ENCODE measurements at places on chromosomes 5 and 9.

DNA sequence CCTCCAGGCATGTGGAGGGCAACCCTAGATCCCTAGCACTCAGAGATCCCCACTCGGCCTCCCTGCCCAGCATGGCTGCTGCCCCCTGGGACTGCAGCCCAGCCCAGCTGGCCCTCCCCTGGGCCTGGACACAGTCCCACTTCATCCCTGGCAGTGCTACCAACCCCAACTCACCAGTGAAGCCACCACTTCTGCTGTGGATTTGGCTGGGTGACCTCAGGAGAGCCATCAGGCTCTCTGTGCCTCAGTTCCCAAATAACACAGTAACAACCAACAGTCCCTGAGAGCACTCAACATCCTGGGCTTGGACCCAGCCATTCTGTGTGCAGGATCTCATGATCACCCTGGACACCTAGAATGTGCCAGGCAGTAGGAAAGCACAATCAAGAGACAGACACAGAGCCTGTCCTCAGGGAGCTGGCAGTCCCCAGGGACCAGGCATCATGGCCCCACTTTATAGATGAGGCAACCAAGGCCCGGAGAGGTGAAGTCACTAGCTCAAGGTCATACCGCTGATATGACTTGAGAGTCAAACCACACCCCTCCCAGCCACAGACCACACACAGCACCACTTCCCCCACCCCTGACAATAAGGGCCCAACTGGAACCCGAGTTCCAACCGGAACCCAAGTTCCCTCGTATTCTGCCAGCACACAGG is 4.7 kb upstream of the PSMB7 start:
- DNase-seq: no peak

DNA sequence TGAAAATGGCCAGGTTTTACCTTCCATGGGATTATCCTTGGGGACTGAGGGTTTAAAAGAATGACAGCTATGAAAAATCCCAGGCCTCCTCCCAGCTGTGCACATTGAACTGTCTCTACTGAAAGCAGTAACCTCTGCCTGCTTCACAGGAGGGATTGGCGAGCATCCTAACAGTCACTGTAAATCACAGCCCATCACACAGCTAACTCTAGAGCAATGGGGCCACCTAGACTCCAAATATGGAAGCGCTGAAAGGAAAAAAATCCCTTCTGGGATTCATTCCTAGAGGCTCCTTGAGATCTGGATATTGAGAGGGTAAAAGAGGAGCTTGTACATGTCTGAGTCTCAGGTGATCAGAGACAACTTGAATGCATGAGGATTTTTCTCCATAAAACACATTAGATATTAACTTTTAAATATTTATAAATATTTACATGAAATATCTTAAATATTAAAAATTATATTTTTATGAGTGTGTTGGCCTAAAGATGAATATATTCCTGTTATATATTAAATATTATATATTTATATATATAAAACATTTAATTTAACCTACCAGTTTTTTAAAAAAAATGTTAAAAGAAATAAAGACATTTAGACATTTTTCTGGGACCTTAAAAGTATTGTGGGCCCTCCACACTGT is 133.8 kb upstream of the SLC24A2 start:
- DNase-seq: no peak

GRCh38 chr9:125284855-125285254 is 23.2 kb downstream of the GAPVD1 start:
- no peak for DNase-seq

GRCh38 chr9:130451509-130452388 is 7.0 kb downstream of the ASS1 start:
- DNase-seq: no peak

- no peak for DNase-seq
Observed at GRCh38 chr5:36613241-36613640, 6.8 kb downstream of the SLC1A3 start.

DNA sequence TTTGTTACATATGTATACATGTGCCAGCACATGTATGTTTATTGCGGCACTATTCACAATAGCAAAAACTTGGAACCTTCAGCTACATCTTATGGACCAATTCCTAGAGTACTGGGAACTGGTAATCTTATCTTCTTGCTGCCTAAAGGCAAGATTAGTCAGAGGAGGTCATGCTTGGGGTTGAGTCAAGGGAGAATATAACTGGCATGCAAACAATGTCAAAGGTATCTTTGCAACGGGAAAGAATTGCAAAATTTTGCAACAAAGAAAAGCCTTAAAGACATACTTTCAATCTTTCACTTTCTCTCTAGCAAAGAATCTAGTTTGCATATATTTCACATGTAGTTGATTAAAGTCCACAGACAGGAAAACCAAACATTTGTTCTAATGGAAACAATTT is 145.2 kb downstream of the EDIL3 start:
- no peak for DNase-seq

DNA sequence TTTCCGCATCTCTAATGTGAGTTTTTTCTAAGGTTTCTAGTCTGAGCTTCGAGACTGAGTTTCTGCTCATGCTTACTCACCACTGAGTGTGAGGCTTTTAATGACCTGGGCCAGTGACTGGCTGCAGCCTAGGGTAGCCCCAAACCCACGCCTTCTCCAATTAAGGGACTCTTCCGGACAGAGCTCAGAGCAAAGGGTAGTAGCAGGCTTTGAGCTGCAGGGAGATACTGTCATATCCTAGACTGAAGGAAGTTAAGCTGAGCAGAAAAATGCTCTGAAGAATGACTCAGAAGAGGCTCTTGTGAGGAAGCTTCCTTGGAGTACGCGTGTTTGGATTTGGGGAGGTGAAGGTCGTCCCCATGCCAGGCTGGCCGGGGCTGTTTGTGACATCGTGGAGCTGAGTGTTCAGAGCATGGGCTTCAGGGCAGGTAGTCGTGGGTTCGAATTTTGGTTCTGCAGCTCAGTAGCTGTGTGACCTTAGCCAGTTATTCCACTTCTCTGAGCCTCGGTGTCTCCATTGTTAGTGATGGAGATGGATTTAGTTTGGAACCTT is 3.5 kb downstream of the USP20 start:
- DNase-seq: no peak

GRCh38 chr5:33319841-33320240 is 120.9 kb upstream of the TARS1 start:
- DNase-seq: no peak

GRCh38 chr9:98149422-98149821 is 30.4 kb upstream of the TRIM14 start:
- DNase-seq: no peak

DNA sequence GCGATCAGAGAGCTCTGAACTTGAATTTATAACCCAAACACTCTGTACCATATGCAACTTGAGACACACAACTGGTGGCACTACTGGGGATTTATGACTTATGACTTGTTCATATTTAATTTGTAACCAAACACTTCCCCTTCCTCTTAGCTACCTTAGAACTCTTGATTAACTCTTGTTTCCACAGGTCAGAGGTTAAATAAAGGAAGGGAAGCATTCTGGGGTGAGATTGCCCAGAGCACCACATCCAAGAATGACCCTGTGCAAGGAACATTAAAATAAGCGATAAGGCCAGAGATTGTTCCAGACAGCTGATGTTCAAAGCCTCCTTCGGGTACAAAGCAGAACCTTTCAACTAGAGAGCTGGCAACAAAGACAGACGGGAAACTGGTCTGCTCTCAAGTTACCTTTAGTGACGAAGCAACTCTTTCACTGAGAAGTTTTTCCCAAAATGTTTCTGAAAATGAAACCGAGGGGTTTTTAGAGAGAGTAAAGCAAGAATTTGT is 242.6 kb downstream of the DENND1A start:
- DNase-seq: no peak

DNA sequence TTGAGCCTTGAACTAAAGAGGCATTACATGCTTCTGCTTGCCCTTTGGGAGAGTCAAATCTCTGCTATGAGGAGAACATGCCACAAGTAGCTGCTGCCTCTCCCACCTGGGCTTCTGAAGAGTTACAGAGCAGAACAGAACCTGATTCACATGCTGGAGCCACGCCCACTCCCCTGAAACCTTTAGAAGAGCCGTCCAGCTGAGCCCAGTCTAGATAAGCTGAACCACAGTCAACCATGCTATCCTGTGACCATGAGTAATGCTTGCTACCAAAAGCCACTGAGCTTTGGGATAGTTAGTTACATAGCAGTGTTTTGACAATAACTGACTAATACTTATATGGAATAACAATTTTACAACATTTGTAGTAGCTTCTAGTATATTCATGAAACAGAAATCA is 111.0 kb upstream of the VCAN start:
- DNase-seq: no peak

DNA sequence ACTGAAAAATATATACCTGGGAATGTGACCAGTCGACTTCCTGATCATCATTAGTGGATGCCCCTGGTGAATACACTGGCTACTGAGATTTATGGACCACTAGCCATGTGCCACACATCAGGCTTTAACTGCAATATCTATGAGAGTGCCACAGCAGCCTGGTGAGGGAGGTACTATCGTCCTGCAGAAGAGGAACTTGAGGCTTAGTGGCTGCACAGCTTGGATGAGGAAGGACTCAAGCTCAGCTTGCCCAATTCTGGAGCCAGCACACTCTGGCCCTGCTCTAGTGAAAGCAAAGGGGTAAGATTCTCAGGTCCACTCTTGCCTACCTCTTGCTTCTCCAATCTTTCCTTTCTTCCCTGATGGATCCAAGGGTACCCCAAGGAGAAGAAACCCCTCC is 129.3 kb downstream of the ENTREP1 start:
- DNase-seq: no peak

DNA sequence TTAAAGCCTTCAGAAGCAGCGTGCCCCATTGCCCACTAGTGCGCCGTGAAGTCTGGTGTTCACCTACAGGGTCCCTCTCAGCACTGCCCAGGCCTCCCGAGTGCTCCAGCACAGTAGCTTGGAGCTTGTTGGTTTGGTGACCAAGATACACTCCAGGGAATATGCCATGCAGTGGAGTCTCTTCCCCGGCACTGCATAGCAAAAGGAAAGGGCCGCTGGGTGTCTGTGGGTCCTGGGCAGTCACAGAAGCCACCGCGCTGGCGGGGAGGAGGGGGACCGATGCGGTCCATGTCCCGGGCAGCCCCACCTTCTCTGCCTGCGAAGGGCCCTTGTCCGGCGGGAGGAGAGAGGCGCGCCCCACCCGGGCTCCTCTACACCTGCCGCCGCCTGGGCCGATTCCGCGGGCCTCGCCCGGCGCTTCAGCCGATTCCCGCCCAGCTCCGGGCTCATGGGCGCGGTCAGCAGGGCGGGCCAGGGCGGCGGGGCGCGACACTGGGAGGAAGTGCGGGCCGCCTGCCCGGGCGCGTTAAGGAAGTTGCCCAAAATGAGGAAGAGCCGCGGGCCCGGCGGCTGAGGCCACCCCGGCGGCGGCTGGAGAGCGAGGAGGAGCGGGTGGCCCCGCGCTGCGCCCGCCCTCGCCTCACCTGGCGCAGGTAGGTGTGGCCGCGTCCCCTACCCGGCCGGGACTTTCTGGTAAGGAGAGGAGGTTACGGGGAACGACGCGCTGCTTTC is at the start of gene SYK:
SYK (plus strand) TSS at position 579 of the 732 bp plus-strand sequence. CDS start 42,080 bp downstream, outside the sequence.
- no peak for DNase-seq

GRCh38 chr9:93077811-93078210 is 18.2 kb upstream of the CARD19 start:
- no peak for DNase-seq

DNA sequence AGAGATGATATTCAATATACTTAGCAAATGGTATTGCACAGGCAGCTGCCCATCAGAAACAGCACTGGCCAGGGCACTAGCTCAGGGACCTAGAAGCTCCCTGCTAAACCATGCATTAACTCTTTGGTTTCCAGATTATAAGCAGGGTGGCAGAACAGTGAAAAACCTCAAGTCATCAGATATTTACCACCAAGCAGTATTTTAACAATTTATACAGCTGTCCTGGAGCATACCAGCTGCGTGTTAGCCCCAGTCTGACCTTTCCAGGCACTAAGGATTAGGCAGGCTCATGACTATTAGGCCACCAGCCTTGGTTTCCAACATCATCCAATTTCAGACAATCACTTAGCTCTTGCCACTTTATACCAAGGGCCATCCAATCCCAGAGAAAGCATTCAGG is 326.5 kb downstream of the CAAP1 start:
- DNase-seq: no peak

DNA sequence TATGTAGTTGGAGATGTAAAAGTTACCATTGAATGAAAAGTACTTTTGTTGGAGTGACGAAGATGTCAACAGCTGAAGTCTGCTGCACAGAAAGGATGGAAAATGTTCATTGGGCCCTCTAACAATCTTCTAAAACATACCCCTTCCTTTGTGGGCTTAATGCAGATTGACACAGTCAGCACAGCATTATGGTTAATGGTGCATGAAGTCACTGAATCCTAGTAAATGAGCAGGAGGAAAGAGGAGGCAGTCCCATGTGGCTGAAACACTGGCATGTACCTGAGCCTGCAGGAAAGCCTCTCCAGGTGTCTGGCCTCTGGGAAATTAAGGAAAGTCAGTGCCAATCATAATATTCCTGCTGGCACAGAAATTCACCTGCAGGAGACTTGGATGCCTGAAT is 153.8 kb downstream of the ARL15 start:
- no peak for DNase-seq

- no peak for DNase-seq
Observed at GRCh38 chr5:154077696-154078095, 38.9 kb downstream of the MFAP3 start.

DNA sequence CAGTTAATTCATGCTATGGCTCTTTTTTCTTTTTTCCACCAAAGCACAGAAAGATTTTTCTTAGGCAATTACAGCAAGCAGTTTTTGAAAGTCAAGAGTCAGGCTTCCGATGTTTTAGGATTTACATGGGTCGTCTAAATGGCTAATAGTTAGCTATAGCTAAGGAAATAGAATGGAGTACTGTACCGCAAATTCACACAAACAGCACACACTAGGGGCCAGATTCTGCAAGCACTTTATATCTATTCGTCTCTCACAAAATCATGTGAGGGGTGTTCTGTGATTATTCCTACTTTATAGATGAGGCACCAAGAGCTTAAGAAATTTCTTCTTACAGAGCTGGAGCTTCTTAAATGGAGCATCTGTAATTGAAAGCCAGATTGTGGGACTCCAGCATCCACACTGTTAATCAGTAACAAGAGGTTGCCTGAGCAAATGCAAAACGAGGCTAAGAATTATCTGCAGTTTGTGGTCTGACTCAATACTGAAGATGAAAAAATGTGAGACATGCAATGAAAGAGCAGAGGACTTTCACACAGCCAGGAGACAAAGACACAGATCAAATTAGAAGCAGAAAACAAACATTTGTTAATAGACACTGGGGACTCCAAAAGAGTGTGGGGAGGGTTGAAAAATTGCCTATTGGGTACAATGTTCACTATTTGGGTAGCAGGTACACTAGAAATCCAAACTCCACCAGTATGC is 62.7 kb upstream of the CTXN3 start:
- DNase-seq: no peak

DNA sequence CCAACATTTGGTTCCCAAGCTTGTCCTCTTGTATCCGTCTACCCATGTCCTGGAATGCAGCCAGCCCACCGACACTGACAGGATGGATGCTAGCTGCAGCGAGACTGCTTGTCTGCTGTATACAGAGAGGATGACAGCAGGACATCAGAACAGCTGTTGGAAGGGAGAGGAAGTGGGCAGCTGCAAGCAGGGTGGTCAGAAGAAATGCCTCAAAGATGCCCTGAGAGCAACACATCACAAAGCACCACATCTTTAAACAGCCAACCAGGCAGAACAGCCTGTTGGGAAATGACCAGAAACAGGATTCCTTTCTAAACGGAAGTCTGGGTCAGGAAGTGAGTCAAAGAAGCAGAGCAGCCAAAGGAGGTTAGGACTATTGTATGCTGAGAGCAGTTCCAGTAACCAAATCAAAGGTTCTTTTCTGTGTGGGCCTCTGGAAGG is 219.1 kb downstream of the NDUFS4 start:
- DNase-seq: no peak

All from CD8-positive, alpha-beta T cell (primary cell).